Stimulated activated CD4-positive, alpha-beta T cell treated with anti-CD3 and anti-CD28 coated beads, Interleukin-1b, Interleukin-23, amount 100 ng/mL, for 48 hours (primary cell): ENCODE measurements at places on chromosomes 1 and 21.

- DNase-seq, result no peak
These were observed 216.4 kb downstream of the VAV3 start for GRCh38 chr1:107748531-107748930.

DNA sequence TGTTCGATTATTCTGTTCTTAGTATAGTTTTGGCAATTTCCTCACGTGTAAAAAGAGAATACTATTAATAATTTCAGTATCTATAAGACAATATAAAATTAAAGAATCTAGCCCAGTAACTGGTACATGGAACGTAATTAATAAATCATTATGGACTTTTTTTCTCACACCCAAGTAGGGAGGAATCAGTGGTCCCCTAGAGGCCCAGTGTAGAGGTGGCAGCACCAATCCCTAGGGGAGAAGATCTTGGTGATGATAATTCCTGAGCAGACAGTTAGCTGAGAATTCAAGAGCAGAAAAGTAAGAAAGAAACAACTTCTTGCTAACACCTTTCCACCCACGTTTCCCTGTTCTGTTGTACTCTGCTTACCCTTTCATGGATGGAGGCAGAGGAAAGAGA lies 19.7 kb upstream of the SELE start:
- no peak for DNase-seq

GRCh38 chr1:23864801-23865542 lies 3.1 kb downstream of the FUCA1 start:
- no peak for DNase-seq

- DNase-seq, result no peak
These were observed 940 bp downstream of the SOX13 start for GRCh38 chr1:204073837-204074273.

GRCh38 chr1:92933459-92933858 lies 27.8 kb downstream of the DIPK1A start:
- DNase-seq, result no peak

GRCh38 chr1:93864175-93864574 lies 14.8 kb downstream of the DNTTIP2 start:
- DNase-seq, result no peak

- DNase-seq, result no peak
These were observed 45.2 kb downstream of the COQ8A start for GRCh38 chr1:226985239-226985838.

GRCh38 chr21:34892209-34892608 lies 156.9 kb downstream of the RUNX1 start:
- no peak for DNase-seq

DNA sequence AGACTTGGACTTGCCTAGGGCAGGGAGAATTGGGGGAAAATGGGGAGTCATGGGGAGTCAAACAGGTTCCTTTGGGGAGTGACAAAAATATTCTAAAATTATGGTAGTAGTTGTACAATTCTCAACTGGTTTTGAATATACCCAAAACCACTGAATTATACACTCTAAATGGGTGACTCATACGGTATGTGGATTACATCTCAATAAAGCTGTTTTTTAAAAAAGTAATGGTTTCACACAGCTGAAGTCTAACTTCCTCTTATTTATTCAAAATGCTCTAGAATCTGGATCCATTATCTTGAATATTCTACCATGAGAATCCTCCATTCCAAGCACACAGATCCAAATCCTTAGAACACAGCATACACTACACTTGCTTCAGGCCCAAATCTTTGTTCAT lies 11.1 kb downstream of the EIF4G3 start:
- DNase-seq, result no peak

DNA sequence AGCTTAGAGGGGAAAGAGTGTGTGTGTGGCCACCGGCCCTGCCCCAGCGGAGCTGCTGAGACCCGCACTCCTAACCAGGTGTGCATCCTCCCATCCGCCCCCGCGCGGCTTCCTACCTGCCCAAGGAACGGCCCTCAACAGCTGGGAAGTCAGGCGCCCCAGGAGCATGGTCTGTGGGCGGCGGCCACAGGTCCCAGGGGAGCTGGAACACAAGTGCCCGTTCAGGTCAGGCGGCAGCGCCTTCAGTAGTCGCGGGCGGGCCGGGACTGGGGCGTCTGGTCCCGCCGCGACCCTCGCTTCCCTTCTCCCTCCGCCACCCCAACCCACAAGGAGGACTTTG lies 448 bp downstream of the AURKAIP1 start:
- DNase-seq, result no peak

DNA sequence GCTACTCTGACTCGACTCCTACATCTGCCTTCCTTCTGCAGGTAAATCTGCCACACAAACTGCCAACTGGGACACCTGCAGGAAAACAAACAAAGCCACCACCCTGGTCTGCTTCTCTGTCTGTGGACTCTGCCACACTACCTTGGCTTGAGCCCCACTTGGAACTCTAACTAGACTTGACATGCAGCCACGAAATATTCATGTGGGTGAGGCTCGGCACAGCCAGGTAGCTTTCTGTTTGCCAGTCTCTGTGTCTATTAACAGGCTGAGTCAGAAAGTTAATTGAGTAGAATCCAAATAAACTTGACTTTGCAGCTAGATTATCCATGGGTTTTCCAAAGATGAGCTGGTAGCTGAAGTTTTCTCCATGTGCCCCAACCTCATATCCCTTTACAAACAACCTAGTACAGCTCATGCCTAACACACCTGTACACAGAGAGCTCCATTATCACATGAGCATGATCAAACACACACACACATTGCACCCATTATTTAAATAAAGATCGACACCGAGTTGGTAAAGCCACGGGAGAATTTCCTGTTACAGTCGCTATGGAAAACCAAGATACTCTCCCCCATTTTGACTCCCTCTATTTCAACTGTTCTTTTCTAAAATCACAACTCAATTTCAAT lies 808 bp downstream of the C1orf116 start:
- DNase-seq, result no peak

DNA sequence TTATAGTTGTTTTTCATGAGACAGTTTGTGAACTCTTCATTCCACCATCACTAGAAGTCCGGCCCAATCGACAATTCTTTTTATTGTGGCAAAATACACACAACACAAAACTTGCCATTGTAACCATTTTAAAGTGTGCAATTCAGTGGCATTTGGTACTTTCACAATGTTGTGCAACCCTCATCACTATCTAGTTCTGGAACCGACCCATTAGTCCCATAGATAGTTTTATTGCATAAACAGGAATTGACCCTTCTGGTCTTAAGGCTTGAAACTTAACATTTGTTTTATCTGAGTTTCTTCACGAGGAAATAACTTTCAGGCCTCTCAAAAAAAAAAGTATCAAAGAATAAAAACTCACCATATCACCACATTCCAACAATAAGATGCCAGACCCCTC lies 8.8 kb upstream of the PPIE start:
- no peak for DNase-seq

DNA sequence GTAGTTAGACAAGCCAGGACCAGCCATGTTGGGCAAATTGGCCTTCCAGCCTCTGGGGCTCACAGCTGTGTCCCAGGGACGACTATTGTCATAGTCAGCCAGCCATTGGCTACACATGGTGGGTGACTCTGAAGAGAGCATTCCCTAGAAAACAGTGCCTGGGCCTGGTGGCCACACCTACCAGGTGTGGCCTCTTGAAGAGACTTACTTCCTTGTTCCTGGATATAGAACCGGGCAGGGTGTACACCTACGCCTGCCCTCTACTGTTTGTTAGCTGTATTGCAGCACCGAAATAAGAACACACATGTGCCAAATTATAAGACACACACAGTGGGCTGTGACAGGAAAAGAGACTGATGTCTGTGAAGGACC lies 134.6 kb upstream of the ARHGEF16 start:
- DNase-seq, result peak; percentile 43

- DNase-seq, result no peak
These were observed 4.0 kb downstream of the S100A16 start for GRCh38 chr1:153608742-153609584.

DNA sequence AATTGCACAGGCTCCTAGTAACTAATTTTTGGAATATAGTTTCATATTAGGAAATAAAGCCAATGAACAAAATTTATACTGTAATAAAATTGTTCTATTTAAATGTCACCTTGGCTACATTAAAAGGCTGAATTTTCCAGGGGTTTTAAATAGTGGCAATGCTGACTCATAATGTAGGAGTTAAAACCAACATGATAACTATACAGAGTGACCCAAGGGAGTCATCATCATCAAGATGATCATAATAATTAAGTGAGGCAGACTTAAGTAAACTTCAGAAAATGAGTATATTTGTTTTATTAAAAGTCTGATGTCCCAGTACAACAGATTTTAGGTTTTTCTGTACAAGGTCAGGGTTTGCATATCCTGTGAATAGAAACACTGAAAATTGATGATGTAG lies 183.4 kb downstream of the PLPPR4 start:
- DNase-seq, result no peak

DNA sequence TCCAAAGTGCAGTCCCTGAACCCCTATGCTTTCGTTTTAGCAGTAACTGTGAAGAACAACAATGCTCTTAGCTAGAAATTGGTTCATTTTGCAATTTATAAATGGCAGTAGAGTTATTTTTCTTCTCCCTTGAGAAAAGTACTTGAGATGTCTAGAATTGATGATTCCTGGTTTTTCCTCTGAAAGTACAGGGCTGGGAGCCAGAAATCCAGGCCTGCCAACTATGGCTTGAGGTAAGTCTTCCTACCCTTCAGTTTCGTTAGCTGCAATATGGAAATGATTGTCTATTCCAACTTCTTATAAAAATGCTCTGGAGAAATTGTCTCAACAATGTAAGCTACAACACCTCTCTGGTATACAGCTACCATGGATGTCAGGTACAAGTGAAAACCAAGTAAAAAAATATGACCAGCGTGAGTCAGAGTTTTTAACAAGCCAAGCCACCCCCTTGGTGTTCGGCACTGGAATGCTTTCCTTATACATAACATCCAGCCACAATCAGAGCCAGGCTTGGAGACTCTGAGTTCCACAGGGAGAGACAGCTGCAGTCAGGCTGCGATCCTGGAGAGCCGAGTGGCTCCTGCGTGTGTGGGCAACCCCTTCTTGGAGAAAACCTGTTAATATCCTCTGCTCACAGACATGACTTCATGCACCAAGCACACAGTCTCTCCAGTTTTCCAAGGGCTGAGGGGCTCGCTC lies 22.0 kb downstream of the TSPAN2 start:
- DNase-seq, result no peak

GRCh38 chr1:178004926-178005391 lies 35.1 kb upstream of the SEC16B start:
- DNase-seq, result no peak

GRCh38 chr1:156006666-156007376 lies 13.9 kb downstream of the SSR2 start:
- DNase-seq, result no peak

DNA sequence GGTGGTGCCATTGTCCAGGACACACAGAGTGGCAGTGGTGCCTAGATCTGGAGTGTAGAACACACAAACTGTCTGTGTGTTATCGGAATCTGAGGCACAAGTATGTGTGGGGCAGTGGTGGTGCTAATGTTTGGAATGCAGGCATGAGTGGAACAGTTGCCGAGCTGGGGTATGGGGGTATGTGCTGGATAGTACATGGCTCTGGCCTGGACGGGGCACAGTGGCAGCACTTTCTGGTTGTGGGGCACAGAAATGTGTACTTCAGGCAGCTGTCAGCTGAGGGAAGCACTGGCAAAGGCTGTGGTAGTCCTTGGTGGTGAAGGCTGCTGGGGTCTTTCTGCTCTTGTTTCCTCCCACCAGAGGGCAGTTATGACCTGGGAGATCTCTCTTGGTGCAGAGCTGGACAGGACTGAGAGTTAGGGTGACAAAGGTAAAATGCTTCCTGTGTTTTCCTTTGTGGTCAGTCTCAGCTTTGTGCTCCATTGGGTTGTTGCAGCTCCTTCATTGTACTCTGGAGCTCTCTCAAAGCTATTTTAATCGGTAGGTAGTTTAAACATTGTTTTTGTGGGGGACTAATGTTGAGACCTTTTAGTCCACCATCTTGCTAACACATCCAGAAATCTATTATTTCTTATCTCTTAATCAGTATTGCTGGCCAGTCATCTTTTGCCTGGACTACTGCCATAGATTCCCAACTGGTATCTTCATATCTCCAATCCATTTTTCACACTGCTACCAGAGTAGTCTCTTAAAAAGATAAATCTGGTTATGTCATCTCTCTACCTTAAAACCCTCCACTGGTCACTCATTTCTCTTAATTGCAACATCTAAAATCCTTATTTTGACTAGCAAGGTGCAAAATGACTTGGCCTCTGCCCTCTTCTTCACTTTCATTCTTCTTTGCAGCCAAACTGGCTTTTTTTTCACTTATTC lies 83.9 kb upstream of the NBPF4 start:
- no peak for DNase-seq

GRCh38 chr1:43286533-43286932 lies 1.2 kb upstream of the C1orf210 start:
- no peak for DNase-seq

GRCh38 chr1:115289940-115290339 lies 48.1 kb downstream of the NGF start:
- DNase-seq, result no peak

DNA sequence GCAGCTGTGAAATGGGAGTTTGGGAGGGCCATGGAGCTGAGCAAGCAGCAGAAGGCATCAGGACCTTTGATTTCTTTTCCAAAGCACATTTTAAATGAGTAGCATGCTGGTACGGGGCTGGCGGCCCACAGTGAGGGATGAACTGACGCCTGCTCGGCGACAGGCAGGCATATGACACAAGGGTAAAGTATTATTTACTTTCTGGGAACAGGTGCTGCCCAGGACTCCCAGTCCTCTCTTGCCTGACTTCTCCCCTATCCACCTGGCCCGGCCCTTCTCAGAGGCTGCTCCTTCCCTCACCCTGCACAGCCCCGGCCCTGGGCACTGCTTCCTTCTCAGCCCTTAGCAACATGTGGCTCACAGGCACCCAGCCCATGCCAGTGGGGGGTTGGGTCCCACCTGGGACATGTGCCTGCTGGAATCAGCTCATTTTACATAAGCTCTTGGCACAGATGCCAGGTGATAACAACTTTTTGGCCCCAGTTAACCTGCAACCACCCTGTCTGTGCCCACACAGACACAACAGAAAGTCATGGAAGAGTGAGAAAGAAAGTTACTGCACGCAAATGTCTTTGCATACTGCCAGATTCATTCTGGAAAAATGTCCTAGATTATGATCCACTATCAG lies 112.3 kb upstream of the GADD45A start:
- DNase-seq, result no peak

- DNase-seq, result no peak
These were observed 80.9 kb upstream of the ADAMTS5 start for GRCh38 chr21:27047658-27048314.

GRCh38 chr1:95426772-95427171 lies 192.8 kb downstream of the RWDD3 start:
- no peak for DNase-seq

DNA sequence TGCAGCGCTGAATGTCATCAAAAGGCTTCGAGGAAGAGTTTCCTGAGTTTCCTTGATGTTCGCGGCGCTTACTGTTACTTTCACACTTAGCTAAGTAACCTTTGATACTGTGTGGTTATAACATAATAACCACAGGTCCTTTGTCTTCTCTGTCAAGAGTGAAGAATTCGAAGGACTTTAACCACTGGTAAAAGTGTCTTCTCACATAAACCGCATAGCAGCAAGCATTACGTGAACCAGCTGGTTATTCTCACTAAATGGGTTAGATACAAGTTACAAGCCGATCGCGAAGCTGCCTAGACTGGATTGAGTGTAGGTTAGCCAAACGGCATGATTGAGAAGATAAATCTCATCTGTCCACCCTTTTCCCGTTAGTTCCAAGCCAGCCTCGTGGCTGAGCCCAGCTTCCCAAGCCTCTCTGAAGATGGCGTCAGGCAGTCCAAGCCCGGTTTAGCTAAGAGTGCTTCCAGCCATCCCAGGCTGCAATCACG lies 18.3 kb upstream of the IFNGR2 start:
- no peak for DNase-seq

- DNase-seq, result no peak
These were observed 137.4 kb upstream of the GRIK3 start for GRCh38 chr1:37171691-37172090.

GRCh38 chr1:239432255-239432654 lies 45.9 kb downstream of the CHRM3 start:
- DNase-seq, result no peak
